Left colon (tissue), 2 donors: ENCODE measurements at places on chromosomes 5 and 9. TPM values are rescaled to one million over a fixed set of nuclear protein-coding genes. Genes with fewer than 3 reads are reported as not detected.

DNA sequence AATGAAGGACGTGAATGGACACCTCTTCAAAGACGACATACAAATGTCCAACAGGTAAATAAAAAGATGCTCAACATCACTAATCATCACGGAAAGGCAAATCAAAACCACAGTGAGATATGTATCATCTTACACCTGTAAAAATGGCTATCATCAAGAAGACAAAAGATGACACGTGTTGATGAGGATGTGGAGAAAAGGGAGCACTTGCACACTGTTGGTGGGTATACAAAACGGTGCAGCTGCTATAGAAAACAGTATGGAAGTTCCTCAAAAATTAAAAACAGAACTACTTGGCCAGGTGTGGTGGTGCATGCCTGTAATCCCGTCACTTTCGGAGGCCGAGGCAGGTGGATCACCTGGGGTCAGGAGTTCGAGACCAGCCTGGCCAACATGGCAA, 47.9 kb downstream of the STK10 start:
- DNase-seq, result no peak

Gene PGM5
- total RNA-seq, result 6.1 TPM

Gene SLC6A7
- total RNA-seq, result 30.4 TPM

- no peak for DNase-seq
Measured at GRCh38 chr9:72467766-72468738, 53.4 kb upstream of the TMC1 start.

- DNase-seq, result no peak
Measured at GRCh38 chr9:135924628-135925338, 17.4 kb upstream of the CAMSAP1 start.

DNA sequence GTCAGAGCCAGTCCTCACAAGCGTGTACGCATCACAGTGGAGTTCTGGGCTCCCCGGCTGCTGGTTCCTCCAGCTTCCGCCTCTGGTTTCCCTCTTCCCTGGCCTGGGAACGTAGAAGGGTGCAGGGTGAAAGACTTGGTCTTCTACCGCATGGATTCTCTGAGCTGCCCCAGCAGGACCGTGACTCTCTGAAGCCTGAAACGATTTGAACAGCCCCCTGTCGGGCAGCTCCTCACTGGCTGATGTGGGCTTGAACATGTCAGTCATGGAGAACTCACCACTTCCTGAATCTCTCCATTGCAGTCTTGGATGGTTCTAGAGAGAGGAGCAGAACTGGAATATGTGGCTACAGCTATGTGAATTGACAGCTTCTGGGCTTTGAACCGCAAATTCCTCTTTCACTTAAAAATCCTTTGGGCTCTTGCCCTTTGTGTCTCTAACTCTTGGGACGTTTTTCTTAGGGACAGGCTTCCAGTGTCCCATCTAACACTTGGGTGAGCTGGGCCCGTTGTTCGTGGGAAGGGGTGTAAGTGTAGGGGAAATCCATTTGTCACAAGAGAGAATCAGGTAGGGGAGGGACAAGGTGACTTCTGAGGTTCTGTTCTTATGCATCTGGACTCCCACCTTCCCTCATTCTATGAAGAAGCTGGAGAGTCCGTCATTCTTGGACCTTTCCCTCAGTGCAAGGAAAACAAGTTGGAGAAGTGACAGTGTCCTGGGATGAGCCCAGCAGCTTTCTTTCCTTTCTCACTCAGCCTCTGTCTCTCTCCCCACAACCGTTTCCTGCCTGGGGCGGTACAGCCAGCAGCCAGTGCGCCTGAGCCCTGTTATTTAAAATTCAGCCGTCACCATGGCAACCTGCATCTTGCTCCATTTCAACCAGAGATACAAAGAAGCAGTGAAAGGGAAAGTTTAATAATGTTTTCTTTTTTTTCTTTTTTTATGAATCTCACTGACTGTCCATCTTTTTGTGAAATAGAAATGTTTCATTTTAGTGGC, 84.7 kb downstream of the PTTG1 start:
- DNase-seq, result peak; percentile 32

Gene ODF2
- 16.5 TPM for total RNA-seq

DNA sequence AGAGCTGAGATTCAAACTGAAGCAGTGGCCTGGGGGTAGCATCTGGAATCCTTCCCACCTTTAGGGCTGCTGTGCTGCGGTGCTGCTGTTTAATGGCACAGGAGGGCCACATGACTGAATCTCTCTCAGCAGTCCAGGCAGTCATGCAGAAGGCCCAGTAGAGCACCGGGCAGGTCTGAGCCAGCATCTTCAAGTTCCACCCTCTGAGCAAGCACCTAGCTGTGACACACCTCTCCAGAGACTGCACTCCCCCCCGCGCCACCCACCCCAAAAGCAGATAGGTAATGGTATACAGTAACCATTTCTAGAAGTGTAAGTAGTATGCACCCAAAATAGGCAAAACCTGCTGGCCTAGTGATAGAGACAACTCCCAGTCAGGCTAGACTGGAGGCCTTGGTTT, 8.2 kb downstream of the IL4 start:
- DNase-seq, result no peak

DNA sequence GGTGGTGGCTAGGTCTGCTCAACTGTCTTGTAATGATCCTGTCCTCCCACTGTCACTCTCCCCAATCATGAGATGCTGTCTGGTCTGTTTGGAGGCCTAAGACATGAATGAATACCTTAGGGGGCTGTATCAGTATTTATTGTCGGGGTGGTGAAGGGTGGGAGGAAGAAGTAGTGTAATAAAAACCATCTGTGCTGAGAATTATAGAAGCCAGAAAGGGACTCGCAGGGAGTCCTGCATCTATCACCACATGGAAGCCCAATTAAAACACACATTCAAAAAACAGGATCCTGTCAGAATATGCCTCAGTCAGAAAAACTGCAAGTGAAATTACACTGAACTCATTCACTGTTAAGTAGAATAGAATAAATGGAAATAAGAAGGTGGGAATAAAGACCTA, 1134.3 kb upstream of the C9orf72 start:
- no peak for DNase-seq

Gene C9orf153
- total RNA-seq, result 0.20 TPM

GRCh38 chr9:5621327-5621726, 7.6 kb upstream of the RIC1 start:
- DNase-seq, result no peak

GRCh38 chr9:133385452-133385851, 9.3 kb downstream of the STKLD1 start:
- no peak for DNase-seq

DNA sequence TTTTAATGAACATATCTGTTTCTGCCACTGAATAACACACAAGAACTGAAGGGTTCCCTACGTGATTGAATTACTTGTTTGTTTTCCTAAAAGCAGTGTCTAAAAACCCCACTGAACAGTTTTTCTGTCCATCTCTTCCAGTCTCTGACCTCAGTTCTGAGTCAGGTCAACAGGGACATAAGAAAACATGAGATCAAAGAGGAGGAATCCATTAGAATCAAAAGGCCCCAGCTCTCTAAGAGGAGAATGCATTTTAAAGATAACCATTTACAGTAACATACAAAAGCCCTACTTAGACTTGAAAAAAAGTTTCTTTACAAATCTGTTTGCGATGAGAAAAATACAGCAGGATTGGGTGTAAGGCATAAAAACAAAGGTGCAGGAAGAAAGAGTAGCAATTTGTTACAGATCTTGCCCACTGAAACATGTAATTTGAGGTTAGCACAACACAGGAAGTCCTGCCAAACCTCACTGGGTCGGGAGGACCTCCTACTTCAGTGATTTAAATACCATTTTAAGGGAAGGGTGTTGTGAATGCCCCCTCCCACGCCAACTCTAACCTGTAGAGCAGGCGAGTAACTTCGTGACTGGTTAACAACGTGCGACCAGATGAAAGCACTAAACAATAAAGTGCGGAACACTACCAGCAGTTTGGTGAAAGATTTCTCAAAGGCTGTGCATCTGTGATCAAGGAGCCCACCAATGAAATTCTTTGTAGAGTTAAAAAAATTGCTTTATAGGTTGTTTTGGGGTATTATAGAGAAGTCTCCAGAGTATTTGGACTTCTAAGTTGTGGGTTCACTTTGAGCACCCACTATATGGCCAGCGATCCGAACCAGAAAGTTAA, 1.3 kb downstream of the QSOX2 start:
- no peak for DNase-seq

Gene SPARC
- total RNA-seq, result 91.3 TPM

- no peak for DNase-seq
Measured at GRCh38 chr5:10339058-10339811, 14.3 kb upstream of the MARCHF6 start.

DNA sequence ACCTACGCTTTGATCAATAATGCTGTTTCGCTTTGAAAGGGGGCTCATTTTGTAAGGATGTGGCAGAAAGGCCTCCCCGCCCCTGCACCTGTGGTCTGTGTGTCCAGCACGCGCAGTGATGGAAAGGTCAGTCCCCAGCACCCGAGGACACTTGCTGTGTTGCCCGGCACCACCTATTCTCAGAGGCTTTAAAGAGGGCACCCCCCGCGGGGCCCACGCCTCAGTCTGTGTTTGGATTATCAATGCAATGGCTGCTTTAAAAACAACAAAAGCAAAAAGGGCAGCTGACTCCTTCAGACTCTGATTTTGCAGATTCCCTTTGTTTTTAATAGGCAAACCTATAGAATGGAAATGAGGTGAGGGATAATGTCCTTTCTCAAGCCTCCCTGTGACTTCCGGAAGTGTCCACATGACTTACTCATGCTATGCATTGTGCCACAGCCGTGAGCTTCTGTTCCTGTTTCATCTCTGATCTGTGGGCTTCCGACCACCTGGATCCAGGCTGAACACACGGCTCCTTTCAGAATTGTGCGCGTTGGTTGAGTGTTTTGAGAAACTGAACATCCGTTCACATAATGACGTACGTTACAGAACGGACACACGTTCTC, 416.2 kb downstream of the IRX2 start:
- DNase-seq, result no peak

Gene RABEPK
- total RNA-seq, result 10.3 TPM

DNA sequence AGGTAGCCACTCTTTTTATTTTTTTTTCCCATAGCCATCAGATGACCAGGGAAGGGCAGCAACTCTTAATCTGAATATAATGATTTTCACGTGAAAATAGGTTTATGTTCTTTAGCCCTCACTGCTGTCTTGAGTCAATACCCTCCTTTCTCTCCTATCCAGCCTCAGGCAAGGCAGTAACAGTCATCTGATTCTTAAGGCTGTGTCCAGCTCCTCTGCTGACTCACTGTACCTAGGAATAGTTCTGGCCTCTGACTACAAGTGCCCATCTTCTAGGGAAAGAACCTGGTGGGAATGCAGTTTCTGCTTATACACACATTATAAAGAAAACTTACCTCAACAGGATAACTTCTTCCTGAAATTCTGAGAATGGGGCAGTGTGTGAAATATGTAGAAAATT, 30.7 kb downstream of the DHX29 start:
- no peak for DNase-seq

DNA sequence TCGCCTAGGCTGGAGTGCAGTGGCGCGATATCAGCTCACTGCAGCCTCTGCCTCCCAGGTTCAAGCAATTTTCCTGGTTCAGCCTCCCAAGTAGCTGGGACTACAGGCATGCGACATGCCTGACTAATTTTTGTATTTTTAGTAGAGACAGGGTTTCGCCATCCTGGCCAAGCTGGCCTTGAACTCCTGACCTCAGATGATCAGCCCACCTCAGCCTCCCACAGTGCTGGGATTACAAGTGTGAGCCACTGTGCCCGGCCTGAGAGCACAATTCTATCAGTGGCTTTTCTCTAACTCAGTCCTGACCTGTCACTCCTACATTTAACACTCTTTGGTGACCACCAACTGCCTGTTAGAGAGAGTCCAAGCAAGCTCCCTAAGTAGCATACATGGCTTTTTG, 82.7 kb upstream of the SPOCK1 start:
- DNase-seq, result no peak

DNA sequence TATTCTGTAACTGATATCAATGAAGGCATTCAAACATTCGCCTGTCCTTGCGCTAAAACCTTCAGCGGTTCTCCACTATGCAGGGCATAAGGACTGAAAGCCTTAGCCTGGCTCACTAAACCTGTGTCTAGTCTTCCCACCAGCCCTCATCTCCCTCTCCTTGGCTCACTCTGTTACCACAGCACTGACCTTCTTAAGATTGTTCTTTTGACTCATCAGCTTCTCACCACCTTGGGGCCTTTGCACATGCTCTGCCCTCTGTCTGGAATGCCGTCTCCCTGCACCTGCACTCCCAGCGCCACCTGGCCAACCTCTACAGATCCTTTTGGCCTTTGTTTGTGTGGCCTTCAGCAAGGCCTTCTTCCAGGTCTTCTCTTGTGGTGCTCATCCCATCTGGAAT, 131.8 kb upstream of the IER5L start:
- DNase-seq, result no peak

DNA sequence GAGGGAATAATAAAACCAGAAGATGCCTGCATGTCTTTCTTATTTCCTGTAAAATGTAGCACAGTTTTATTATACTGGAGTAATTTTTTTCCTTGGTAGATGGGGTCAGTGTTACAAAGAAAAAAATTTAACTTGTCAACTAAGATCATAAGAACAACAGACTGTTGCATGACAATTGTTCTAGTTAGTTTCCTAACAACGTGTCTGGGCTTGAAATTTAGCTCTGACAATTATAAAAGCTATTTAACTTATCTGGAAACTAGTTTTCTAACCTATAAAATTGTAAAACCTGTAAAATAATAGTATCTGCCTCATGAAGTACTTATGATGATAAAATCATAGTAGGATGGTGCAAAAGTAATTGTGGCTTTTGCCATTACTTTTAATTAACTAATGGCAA, 4.9 kb downstream of the SHOC1 start:
- DNase-seq, result no peak

Gene FAM78A
- total RNA-seq, result 0.85 TPM

- no peak for DNase-seq
Measured at GRCh38 chr9:136219276-136219675, 14.3 kb upstream of the LHX3 start.

DNA sequence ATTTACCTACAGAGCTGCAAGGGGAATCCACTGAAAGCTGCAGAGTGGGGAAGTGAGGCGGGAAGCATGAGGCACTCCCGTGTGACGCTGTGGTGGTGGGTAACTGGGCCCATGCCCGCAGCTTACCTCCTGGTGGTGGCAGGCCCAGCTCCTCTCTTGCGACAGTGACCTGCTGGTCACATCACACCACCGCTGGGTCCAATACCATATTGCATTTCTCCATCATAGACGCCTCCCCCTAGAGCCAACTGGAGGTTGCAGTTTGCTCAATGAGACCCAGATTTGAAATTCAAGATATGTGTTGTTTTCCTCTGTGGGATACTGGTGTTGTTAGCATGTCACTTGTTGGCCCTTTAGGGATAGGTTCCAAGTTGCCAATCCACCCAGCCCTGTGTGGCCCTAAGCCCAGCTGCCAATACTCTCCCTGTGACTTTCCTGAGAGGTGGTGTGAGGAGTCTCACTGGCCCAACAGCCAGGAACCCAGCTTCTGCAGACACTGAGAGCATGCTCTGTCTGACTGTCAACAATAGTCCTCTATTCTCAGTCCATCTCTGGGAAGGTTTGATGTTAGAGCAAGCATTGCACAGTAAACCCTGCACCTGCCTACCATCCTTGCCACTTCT, 428.3 kb downstream of the GADD45G start:
- no peak for DNase-seq

Gene ZNF483
- 0.73 TPM for total RNA-seq

DNA sequence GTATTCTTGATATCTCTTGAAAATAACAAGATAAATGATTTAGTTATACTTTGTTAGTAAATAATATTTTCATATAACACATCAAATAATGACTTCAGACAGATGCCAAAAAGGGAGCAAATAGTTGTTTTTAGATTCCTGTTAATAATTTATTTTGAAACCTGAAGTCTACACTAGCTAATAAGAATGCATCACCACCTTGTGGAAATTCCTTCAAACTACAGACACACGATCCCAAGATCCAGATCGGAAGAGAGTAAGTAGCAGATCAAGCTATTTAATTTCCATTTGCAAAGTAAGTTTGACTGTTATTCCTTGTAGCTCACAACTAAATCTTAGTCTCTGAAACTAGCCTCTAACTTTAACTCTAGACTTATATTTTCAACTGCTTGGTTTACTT, 35.5 kb upstream of the ISL1 start:
- DNase-seq, result no peak
